ENCODE measurements at places on chromosomes 6 and 20. TPM values are rescaled to one million over a fixed set of nuclear protein-coding genes. Genes with fewer than 3 reads are reported as not detected.
A peak's percentile ranks its signal among the peaks of the same experiment; 100 is the strongest.

DNAAF9 gene
- total RNA-seq: 26.1 TPM

ZC3H12D gene
- total RNA-seq: 3.0 TPM

GPX5 gene
- total RNA-seq: not detected

PRRT1 gene
- total RNA-seq: 1.0 TPM

TASP1 gene
- 10.9 TPM for total RNA-seq

C6orf89 gene
- 61.6 TPM for total RNA-seq

CCN2 gene
- total RNA-seq: 99.8 TPM

TMEM217 gene
- total RNA-seq: 0.51 TPM

GRCh38 chr6:35016502-35017321 lies 124.4 kb downstream of the TCP11 start:
- no peak for DNase-seq

- no peak for DNase-seq
Measured at GRCh38 chr20:55650657-55651360, 354.5 kb downstream of the CBLN4 start.

- DNase-seq: no peak
Measured at GRCh38 chr6:136772685-136773472, 19.4 kb downstream of the MAP3K5 start.

DNA sequence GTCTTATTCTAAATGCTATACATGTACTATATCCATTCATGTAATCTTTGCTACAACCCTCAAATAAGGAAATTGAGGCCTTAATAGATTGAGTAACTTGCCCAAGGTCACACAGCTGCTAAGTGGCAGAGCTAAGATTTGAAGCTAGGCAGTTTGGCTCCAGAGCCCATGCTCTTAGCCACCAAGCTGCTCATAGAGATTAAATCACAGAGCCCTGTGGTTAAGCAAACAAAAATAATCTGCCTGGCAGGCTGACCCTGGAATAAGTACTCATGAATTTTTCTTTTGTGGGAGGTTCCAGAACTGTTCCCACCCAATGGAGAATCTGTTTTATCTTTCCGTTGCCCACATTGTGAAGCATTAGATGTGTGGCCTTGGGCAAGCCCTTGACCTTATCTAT lies 7.4 kb downstream of the AAR2 start:
- no peak for DNase-seq

- DNase-seq: peak; percentile 83
Measured at GRCh38 chr6:33249732-33250630, 21.7 kb downstream of the VPS52 start.

DNA sequence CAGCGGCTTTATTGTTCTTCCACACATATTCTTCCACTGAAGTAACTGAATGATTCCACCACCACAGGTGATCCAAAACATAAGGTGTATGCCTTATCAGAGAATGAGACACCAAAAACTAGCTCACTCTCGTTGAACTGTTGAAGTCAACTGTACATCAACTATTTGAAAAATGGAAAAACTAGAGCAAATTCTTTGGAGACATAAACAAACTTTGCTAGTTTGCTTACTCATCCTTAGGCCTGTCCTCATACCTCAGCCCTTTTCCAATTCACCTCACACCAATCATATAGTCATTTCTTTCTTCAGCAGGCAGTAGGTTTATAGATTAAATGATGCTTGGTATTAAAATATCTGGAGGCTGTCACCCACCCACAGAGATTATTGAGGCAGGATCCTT lies 77.1 kb upstream of the RNF217 start:
- DNase-seq: no peak

DNA sequence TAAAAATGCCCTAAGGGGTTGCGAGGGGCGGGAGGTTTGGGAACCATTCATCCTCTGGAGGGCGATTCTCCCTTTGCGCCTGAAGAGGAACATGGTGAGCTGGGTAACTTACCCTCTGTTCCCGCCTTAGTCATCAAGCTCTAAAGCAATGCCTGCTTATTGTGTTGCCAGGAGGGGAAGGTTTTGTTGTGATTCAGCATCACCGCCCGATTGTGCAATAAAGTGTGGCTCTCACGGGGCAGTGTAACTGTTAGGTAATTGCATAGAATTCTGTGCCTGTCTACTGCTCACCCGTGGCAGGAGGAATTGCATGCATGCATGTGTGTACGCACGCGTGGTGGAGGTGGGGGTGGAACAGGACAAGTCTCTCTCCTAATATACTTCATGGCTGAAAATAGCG lies 95.5 kb upstream of the AGPAT4 start:
- DNase-seq: no peak

DNA sequence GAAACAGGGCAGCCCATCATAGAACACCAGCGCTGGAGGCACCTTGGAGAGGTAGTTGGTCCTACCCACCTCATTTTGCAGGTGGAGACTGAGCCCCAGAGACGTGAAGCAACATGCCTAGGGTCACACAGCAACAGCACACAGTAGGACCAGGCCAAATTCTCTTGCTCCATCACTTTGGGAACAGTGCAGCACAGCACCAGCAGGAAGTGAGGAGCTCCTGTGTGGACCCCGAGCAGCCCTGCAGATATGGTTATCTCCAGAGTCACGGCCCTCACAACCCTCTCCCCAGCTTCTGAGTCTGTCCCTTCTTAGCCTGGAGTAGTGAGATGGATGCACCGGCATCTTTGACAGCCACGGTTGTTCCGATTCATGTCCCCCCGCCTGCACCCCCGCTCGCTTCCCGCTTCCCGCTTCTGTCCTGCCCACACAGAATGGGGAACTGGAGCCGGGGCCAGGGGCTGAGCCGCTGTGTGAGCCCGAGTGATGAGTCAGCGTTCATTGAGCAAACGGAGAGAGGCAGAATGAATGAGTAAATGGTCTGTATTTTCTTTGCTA lies 72.6 kb upstream of the DUSP22 start:
- DNase-seq: no peak

GRCh38 chr20:42484335-42484734 lies 705.4 kb downstream of the PTPRT start:
- no peak for DNase-seq

- no peak for DNase-seq
Measured at GRCh38 chr6:149234051-149234962, 83.2 kb upstream of the TAB2 start.

GRCh38 chr20:62984666-62985443 lies 21.9 kb downstream of the BHLHE23 start:
- DNase-seq: no peak

DNA sequence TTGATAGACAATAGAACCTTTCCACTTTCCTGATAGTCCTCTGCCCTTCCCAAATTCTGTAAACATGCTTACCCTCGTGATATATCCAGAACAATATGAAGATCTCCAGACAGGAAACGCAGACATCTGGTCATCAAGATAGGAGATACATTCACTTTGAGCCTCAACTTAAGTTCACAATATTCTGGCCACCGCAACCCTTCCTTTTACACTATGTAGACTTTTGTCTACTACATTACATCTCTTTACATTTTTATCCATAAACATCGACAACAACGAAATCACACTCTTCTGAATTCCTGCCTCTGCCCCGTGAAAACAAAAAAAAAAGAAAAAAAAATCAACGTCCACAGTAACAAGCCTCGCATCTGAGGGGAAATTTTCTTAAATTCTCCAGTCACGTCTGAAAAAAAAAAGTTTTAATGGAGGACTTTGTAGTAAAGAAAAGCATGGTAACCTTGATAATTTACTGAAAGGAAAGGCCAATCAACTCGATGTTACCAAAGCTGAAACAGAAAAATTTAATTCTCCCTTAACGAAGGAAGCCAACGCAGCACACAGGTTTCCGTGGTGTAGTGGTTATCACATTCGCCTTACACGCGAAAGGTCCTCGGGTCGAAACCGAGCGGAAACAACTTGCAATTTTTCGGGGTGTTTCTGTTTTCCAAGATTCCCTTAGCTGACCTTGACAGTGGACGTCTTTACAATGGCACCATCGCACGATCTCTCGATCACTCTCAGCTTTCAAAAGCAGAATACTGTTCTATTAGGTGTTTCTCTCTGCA lies 21.8 kb downstream of the POM121L2 start:
- DNase-seq: no peak

- no peak for DNase-seq
Measured at GRCh38 chr6:50681213-50681824, 32.0 kb upstream of the TFAP2D start.

DNA sequence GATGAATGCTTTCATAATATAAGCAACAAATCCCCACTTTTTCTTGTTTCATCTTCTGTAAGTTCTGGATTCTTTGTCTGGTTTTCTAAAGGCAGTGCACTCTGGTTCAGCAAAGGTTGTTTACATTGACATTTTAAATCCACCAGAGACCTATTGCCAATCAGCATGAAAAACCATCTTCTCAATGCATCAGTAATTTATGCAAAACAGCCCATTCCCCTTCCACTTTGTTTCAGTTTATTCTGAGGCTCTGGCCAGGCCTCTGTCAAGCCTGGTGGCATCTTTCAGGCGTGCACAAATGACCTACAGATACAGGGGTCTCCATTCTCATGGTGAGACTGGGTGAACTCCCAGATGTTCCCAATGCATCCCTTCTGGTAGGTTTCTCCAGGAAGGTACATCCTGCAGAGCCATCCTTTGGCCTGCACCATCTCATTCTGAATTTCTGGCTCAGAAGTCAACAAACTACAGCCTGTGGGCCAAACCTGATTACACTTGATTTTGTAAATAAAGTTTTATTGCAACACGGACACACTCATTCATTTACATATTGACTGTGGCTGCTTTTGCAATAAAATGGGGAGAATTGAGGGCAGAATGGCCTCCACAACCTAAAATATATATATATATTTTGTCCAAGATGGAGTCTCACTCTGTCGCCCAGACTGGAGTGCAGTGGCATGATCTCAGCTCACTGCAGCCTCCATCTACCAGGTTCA lies 405.4 kb downstream of the PREX1 start:
- DNase-seq: no peak

- DNase-seq: no peak
Measured at GRCh38 chr6:87182321-87182720, 27.0 kb downstream of the ZNF292 start.

- DNase-seq: no peak
Measured at GRCh38 chr20:59014680-59015389, 4.4 kb upstream of the TUBB1 start.

- DNase-seq: no peak
Measured at GRCh38 chr6:32852018-32852843, 1.3 kb downstream of the TAP1 start.

DNA sequence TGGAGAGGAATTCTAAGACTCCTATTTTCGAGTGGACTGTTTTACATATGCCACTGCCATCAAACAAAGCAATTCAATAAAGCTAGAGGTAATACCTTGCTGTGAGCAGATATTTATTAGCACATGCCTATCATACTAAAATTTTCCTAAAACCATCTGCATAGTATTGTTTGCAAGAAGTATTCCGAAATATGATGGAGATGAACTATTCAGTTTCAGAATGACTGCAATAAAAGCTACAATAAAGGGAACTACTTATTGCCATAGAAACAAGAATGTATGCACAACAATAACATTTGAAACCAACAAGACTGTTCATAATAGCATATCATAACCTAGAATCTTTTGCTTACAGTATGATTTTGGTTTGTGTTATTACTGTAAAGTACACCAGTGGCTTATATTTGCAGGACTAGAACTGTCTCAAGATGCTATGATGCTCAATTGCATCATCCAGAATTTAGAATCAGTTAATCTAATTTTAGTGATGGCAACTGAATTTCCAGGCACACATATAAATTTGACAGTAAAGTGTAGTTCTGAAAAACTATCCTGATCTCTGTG lies 144.3 kb downstream of the GRIK2 start:
- no peak for DNase-seq

- no peak for DNase-seq
Measured at GRCh38 chr6:119497988-119498727, 148.6 kb upstream of the MAN1A1 start.

- DNase-seq: no peak
Measured at GRCh38 chr6:27862396-27863066, 49.7 kb downstream of the OR2B2 start.

GRCh38 chr20:23207826-23208540 lies 121.9 kb upstream of the CD93 start:
- DNase-seq: no peak

DNA sequence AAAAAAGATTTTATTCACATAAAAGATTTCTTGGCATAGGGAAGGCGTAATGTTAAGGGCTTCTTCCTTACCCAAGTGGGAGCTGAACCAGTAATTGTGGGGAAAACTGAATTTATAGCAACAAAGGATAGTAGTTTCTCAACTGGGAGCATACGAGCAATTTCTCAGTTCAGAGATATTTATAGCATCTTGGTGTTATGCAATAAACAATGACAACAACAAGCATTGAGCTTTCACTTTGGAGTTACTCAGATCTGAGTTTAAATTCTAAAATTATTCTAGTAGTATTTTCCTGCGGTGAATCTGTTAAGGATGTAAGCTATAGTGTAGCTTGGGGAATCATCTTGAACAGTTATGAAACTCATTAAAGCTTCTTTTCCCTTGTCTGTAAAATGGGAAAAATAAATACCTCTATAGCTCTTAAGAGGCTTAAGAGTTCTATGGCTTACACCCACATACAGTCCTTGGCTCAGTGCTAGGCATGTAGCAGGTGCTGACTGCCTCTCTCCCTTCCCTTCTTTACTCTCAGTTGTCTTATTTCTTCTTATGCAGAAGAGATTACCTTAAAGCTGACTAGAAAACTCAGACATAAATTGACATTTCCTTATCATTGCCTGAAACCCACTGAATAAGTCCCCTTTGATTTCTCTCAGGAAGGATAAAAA lies 58.8 kb downstream of the SAMD5 start:
- DNase-seq: no peak

DNA sequence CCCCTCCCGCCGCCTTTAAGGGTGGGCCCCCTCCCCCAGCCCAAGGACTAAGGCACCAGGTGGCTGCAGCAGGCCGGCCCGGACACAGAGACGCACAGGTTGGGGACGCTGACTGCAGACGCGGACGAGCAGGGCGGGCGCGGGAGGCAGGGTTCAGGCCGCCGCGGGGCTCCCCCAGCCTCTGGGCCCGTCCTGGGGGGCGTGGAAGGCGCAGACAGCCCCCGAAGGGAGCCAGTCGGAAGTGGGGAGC lies 9.3 kb downstream of the DUSP15 start:
- DNase-seq: no peak

GRCh38 chr6:146041282-146041681 lies 12.4 kb downstream of the GRM1 start:
- DNase-seq: no peak

All from mesenteric fat pad (tissue), 1 donor.